HCT116 (cell line): ENCODE measurements at places on chromosomes 12 and 14. TPM values are rescaled to one million over a fixed set of nuclear protein-coding genes. Genes with fewer than 3 reads are reported as not detected.

- no peak overlapping the region for H3K27ac ChIP-seq
- no peak for DNase-seq
- H3K4me1 ChIP-seq, result no peaks in the 10 kb centered on the region
- H3K27me3 ChIP-seq, result no peaks in the 10 kb centered on the region
Observed at GRCh38 chr12:123027726-123028445, 47.4 kb downstream of the ARL6IP4 start.

The TBPL2 gene
- total RNA-seq, result not detected

The CLEC2B gene
- not detected for total RNA-seq

The GCN1 gene
- 184 TPM for total RNA-seq

The SPX gene
- 0.76 TPM for total RNA-seq

- H3K4me3 ChIP-seq, result no peak overlapping the region
- no peaks in the 10 kb centered on the region for H3K36me3 ChIP-seq
- H3K4me1 ChIP-seq, result peaks cover 2% of the 10 kb centered on the region; the same call in 1 of the 2 replicates
- no peaks in the 10 kb centered on the region for H3K27me3 ChIP-seq
- DNase-seq, result no peak
- H3K27ac ChIP-seq, result no peak overlapping the region
Observed at GRCh38 chr14:93073910-93074769, 41.6 kb downstream of the ITPK1 start.

GRCh38 chr12:99959549-99960170, 25.1 kb downstream of the ANKS1B start:
- H3K27me3 ChIP-seq, result peaks cover 29% of the 10 kb centered on the region
- H3K36me3 ChIP-seq, result no peaks in the 10 kb centered on the region
- H3K4me3 ChIP-seq, result no peak overlapping the region
- H3K27ac ChIP-seq, result no peak overlapping the region
- DNase-seq, result no peak
- no peaks in the 10 kb centered on the region for H3K4me1 ChIP-seq

DNA sequence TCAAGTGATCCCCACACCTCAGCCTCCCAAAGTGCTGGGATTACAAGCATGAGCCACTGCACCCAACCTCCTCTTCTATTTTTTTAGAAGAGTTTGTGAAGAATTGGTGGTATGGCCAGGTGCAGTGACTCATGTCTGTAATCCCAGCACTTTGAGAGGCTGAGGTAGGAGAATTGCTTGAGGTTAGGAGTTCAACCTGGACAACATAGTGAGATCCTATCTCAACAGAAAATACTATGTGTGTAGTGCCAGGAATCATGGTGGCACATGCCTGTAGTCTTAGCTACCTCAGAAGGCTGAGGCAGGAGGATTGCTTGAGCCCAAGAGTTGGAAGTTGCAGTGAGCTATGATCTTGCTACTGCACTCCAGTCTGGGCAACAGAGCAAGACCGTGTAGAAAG, 5.5 kb upstream of the ATF7 start:
- peaks cover 6% of the 10 kb centered on the region for H3K4me1 ChIP-seq
- H3K27ac ChIP-seq, result no peak overlapping the region
- H3K27me3 ChIP-seq, result no peaks in the 10 kb centered on the region
- H3K36me3 ChIP-seq, result no peaks in the 10 kb centered on the region
- no peak overlapping the region for H3K4me3 ChIP-seq

The SNRPF gene
- total RNA-seq, result 56.3 TPM

The PIK3C2G gene
- total RNA-seq, result not detected
